ENCODE measurements at places on chromosomes 2 and 18.

GRCh38 chr2:233531955-233532354 is 34.6 kb downstream of the USP40 start:
- no peak for DNase-seq

- no peak for DNase-seq
These were observed 5.4 kb upstream of the STAT1 start for GRCh38 chr2:191019376-191019775.

GRCh38 chr2:37337620-37338280 is 6.7 kb upstream of the QPCT start:
- peak; percentile 55 for DNase-seq

DNA sequence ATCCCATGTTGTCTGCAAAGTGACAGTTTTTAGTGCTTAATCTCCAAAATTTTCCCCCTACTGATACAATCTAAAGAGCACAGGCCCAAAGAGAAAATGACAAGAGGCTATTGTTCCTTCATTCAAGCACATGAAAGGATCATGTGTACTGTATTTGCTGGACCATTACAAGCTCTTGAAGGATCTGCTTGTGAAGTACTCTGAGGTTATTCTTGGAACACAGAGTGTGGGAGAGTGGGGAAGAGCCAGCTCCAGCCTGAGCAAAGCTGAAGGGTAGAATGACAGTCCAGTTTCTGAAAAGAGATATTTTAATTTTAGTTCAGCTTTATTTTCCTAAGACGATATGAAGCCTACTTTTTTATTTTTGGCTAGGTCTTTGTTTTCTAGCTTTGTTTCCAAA is 112.2 kb downstream of the GALNT3 start:
- no peak for DNase-seq
